ENCODE measurements at places on chromosomes 5 and 9.

DNA sequence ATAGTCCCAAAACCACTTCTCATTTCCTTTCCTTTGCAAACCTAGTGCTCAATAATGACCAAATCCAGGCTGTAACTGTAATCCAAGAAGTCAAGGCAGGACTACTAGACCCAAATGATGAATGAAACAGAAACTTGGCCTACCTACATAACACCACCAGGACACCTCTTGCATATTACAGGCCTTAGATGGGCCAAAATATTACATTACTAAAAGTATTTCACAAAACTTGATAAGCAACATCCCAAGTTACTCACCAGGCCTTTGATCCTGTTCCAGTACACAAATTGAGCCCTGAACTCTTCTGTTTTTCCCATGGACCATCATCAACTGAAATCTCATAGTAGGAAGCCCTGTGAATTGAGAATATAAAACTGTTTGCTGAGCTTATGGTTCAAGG lies 34.8 kb downstream of the NADK2 start:
- no peak for DNase-seq

DNA sequence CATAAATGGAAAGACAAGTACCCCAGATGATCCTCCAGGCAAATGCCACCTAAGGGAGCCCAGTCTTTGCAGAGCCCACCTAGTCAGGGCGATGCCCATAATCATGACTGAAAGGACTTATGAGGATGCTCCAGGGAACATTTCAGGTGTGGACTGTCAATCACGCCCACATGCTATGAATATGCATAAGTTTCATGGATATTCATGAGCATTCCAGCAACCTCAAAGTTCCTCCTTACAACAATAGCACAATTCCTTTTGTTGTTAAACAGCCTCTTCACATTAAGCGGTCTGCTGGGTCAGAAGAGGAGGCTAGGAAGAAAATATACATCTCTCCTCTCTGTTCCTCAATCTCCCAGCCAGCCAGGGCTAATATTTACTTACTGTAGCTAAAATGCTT lies 161.6 kb downstream of the C5orf15 start:
- DNase-seq = no peak

- DNase-seq = no peak
Observed at GRCh38 chr9:122179690-122180074, 20.0 kb downstream of the MORN5 start.

DNA sequence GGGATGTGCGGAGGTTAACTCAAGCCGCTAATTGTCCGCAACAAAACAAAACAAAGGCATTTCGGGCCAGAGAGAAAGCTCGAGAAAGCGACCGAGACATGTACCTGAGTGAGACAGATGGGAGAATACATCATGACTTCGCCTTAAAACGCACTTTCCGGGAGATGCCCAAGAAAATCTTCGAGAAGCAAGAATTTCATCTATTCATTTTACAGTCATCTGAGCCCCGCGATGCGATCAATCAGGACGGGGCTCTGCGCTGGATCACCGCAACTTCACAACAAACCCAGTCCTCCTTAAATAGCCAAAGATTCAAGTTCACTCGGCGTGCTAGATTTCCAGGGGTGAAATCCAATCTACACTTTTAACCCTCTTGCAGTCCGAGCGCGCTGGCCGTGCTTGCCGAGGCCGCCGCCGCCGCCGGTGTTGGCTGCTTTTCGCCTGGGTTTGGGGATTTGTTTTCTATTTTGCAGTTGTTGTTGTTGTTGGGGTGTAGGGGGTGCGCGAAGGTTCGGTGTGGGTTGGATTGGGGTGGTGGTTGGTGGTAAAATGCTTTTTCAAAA lies 482 bp downstream of the NFIB start:
- no peak for DNase-seq

- no peak for DNase-seq
Observed at GRCh38 chr5:2750026-2750757, 1.3 kb downstream of the IRX2 start.

Measured in stimulated activated CD8-positive, alpha-beta memory T cell treated with anti-CD3 and anti-CD28 coated beads, Interleukin-7, amount 100 ng/mL, for 4 hours (primary cell).